ENCODE measurements at places on chromosomes 12 and 14.

DNA sequence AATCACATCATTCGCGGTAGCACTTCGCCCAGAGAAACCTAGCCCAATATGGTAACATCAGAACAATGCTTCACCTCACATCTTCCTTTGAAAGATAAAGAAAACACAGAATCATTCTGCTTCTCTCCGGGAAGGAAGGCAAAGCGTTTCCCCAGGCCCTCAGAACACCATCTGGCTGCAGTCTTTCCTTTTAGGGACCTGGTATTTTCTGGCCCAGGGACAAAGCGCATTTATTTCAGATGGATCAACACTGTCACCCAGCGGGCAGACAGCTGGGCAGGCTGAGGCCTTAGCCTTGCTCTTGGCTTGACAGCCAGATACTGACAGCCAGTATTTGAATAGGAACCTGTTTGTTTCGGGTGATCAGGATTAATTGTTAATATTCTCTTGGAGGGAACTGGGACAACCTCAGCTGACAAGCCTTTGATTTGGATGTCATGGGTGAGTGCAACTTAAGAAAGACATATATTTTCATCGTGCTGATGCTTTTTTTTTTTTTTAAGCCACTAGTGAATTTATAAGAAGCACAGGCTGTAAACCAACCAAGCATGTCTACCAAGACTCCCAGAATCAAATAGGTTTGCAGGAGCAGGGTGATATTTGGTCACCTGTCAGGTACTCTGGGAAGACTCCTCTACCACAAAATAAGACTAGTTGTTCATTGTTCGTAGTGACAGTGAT is 118.9 kb downstream of the VEZT start:
- DNase-seq = no peak

DNA sequence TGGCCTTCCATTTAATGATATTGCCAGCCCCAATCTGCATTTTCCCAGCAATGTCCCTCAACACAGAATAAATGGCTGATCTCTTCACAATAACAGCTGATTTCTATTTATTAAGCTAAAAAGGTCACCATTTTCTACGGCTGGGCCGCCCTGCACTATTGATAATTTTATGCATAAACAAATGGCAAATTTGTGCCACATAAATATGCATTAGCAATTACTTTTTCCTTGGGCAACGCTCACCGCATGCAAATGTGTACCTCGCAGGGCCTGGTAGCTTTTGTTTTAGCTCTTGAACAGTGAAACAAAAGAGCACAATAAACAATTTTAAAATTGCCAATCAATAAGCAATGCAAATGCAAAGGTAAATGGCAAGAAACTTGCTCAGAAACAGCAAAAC is 331.9 kb upstream of the SOX5 start:
- DNase-seq = no peak

DNA sequence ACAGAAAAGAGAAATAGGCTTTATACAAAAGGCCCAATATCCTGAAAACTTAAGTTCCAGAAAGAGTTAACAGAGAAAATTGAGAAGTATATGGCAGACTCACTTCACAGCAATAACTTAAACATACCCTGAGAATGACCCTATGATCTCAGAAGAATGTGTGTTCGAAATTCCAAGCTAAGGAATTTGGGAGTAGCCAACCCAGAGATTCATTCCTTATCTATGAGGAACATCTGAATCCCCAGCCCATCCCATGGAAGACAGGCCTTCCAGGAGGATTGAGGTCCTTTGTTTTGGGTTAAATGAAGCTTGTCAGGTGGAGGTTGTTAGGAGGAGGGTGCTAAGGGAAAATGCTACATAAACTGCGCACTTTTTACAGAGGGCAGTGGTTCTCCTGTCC is 7.5 kb upstream of the SAV1 start:
- DNase-seq = no peak

- DNase-seq = no peak
These were observed 58.0 kb downstream of the FAR2 start for GRCh38 chr12:29207120-29207519.
